ENCODE measurements at places on chromosomes 11 and 22.

- no peak for DNase-seq
These were observed 1163.1 kb downstream of the BRD1 start for GRCh38 chr22:48664586-48664985.

DNA sequence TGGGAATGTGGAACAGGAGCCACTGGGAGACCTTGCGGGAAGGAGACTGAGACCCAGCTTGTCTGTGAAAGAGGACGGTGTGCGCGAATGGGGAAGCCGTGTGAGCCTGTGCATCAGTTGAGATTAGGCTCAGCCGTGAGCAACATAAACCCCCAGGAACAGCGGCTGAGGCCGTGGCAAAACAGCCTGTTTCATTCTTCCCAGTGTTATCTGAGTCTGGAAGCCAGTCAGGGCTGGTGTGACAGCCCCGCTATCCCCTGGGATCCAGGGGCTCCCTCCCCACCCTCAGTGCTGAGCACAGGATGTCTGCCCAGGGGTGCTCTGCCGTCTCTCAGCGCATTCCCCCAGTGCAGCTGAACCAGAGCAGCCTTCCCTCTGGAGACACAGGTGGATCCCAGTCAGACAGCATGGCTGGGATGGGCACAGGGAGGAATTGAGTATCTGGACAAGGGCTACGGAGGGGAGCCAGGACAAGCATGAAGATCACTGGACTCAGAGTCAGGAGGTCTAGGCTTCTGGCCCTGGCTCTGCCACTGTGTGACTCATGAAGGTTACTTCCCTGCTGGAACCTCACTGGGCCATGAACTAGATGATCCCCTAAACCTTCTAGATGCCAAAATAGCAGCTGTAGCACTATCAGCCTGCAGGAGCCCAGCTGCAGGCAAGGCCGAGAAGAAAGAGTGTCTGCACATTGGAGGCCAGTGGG, 8.6 kb downstream of the OAF start:
- DNase-seq = no peak

- no peak for DNase-seq
These were observed 475.1 kb upstream of the LARGE1 start for GRCh38 chr22:34395370-34395769.

DNA sequence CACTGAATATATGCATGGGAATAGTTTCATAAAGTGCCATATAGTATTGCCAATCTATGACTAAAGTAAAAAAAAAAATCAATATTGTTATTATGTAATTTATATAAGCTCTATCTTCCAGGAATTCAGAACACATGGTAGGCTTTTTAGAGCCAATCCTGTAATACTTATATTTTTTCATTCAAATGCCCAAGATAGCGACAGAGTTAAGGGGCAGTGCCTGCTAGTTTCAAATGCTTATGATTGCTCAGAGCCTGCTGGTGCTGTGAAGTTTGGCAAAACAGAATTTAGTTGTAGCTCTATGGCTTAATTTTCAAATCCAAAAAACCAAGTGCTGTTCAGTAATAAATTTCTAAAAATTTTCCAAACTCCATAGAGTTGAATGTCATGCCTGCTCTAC, 39.0 kb upstream of the BLID start:
- DNase-seq = no peak

GRCh38 chr11:134516529-134516928, 104.5 kb upstream of the B3GAT1 start:
- DNase-seq = no peak

DNA sequence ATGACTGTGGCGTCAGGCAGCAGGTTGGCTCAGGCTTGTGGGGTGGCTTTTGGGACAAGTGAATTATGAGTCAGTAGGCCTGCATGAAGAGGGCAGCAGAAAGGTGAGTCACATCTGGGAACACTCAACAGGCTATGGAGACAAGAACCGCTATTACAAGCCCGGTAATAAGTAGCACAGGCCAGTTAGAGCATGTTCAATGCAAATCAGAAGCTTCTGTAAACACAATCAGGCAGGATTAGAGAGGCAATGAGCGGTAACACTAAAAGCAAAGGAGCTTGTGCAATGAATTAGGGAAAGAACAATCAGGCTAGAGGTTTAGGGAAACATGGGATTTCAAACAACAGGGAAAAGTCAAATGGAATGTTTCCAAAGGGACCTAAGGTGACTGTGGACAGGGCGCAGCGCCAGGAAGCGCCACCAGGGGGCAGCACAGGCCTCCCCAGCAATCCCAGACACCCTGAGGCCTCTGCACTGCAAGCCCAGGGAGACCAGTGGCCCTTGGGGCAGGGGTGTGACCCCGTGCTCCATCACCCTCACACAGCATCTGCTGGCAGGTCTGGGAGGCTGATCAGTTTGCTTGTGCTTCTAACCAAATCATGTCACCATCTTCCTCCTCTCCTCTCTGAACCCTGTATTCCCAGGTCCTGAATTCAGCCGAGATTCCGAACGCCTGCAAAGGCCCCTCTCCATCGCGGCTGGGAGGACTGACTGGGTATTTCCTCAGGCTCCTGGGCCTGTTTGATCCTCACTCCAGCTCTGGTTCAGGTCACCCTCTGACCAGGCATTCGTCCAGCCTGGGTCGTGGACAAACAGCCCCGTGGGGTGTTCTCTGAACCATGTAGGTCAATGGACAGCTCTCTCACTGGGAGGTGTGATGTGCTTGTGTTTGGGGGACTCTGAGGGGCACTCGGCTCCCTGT, 50.0 kb downstream of the C11orf58 start:
- DNase-seq = no peak

GRCh38 chr22:26767351-26768155, 110.2 kb downstream of the MIAT start:
- DNase-seq = no peak
